ENCODE measurements at places on chromosomes 12 and 14.

GRCh38 chr12:63941166-63941800 lies 96.8 kb downstream of the SRGAP1 start:
- DNase-seq, result peak; percentile 54

DNA sequence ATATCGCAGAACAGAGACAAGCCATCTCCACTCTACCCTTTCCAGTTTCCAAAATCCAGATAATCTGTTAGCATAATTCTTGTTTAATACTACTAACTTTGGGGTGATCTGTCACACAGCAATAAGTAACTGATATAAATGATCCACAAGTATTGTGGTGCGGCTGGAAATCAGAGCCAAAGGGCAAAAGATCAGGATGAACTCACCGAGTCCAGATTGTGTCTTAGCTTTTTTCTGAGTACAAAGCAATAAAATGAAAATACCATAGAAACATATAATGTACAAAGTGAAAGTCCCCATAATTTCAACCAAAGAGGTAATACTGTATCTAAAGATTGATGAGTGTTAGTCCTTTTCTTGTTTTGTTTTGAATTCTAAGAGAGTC lies 17.4 kb downstream of the HECTD1 start:
- no peak for DNase-seq

GRCh38 chr12:124837958-124838803 lies 25.5 kb downstream of the SCARB1 start:
- DNase-seq, result peak; percentile 98

DNA sequence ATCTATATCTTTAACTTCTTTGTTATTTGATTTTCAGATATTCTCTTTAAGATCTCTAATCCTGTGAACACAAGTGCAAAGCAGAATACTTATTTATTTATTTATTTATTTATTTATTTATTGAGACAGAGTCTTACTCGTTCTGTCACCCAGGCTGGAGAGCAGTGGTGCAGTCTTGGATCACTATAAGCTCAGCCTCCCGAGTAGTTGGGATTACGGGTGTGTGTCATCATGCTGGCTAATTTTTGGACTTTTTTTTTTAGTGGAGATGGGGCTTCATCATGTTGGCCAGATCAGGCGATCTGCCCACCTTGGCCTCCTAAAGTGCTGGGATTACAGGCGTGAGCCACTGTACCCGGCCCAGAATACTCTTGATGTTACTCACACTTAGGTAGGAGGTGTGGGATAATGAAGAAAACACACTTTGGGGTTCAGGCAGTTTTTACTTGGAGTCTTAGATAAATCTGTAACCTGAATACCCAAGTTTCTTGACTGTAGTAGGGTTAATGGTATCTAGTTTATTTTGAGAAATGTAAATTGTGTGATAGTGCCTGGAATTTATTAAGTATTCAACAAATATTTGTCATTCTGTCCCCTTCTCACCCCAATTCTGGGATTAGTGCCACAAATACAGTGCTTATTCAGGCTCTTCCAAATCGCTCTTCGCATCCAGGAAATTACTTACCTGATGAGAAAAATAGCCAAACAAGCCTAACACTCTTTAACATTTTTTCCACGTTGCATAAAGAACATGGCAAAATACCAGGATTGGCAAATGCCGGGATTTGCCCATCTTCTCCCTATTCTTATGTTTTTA lies 33.0 kb downstream of the METAP2 start:
- DNase-seq, result peak; percentile 29

- DNase-seq, result no peak
Measured at GRCh38 chr12:131210506-131211339, 257.0 kb downstream of the ADGRD1 start.

GRCh38 chr12:62438098-62438692 lies 28.4 kb upstream of the MON2 start:
- peak; percentile 58 for DNase-seq

GRCh38 chr12:79206871-79207270 lies 342.3 kb downstream of the SYT1 start:
- DNase-seq, result no peak

GRCh38 chr14:88323523-88324199 lies 592 bp upstream of the KCNK10 start:
- no peak for DNase-seq

DNA sequence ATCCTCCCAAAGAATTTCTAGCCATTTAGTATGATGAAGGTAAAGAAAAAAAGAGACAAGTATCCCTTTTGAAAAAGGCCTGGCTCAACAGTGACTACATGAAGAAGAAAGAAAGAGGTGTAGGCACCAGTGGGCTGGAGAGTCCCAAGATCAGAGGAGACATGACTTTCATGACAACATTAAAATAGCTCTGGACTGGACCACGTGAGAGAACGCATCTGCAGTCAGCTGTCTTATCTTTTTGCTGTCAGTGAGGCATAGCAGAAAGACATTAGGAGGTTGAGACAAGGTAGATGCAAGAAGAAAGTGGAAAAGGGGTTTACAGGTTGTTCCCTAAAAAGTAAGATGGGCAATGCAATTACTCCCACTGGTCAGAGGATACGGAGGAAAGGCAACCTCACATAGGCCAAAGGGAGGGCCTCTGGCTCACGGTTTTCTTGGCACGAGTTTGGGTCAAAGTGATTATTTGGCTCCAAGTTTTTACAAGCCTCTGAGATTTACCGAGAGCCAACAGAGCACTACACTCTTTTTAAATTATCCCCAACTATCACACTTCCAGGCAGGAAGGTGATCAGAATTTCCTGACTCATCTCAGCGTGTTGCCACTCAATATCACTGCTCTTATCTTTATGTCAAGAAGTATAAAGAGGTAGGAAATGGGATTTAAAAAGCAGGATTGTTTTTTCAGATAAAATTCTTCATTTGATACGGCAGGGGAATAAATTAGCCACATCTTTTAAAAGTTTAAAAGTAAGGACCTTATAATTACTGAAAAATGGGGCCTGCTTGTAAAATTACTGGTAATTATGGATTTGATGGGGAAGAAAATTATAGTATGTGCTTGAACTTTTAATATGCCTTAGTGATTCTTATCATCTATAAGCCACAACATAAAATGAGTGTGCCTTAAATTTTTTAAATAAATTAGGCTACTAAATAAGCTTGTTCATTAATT lies 29.2 kb downstream of the TMTC1 start:
- DNase-seq, result no peak

DNA sequence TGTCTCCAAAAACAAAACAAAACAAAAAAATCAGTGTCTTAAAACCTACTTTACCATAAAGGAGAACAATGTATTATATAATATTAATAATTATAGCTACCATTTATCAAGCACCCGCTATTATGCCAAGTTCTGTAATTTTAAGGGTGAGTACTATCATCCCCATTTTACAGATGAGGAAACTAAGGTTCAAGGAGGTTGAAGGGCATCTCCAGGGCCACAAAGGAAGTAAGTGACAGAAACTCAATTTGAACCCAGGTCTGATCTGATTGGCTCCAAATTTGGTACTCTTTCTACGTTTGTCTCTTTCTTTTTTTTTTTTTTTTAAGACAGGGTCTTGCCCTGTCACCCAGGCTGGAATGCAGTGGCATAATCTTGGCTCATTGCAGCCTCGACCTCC lies 115.4 kb downstream of the BCAT1 start:
- no peak for DNase-seq

GRCh38 chr14:94079891-94080620 lies 946 bp downstream of the DDX24 start:
- DNase-seq, result peak; percentile 58

DNA sequence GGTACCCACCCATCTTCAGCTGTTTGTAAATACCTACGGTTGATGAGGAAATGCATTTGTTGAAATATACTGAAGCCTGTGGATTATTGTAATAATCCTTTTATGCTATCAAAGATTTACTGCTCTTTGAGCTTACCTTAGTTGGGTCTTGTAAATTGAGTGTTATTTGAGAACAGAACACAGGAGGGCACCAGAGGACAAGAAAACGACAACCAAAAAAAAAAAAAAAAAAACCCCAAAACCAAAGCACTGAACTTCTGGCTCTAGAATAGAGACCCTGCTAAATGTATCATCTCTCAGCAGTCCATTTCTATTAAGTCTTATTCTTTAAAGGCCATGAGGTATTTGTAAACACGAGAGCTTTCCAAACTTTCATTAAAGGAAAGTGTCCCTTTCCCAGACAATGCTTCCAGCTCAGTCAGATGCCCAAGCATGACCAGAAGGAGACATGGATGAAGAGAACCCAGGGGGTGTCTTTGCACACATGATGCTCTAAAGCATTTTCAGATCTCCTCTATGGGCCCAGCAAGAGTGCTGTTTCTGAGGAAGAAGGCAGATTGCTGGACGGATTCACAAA lies 763.9 kb downstream of the NRXN3 start:
- DNase-seq, result peak; percentile 57

GRCh38 chr14:105476097-105476830 lies 1.6 kb downstream of the CRIP2 start:
- DNase-seq, result no peak

DNA sequence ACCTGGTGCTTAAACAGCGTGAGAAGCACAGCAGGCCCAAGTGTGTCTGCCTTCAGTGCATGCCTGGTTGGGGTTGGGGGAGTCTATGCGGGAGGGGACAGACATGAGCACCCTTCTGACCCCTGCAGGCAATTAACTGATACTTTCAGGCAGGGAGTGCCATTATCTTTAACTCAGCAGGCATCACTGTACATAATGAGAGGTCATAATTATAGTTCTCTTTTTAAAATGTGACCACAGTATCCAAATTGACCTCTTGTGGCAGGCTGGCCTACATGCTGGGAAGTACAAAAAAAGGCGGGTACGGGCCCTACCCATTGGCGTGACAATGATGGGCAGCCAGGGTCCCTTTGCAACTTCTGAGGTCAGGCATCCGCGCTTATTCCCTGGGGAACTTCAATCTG lies 209.1 kb downstream of the FOXN3 start:
- DNase-seq, result no peak

DNA sequence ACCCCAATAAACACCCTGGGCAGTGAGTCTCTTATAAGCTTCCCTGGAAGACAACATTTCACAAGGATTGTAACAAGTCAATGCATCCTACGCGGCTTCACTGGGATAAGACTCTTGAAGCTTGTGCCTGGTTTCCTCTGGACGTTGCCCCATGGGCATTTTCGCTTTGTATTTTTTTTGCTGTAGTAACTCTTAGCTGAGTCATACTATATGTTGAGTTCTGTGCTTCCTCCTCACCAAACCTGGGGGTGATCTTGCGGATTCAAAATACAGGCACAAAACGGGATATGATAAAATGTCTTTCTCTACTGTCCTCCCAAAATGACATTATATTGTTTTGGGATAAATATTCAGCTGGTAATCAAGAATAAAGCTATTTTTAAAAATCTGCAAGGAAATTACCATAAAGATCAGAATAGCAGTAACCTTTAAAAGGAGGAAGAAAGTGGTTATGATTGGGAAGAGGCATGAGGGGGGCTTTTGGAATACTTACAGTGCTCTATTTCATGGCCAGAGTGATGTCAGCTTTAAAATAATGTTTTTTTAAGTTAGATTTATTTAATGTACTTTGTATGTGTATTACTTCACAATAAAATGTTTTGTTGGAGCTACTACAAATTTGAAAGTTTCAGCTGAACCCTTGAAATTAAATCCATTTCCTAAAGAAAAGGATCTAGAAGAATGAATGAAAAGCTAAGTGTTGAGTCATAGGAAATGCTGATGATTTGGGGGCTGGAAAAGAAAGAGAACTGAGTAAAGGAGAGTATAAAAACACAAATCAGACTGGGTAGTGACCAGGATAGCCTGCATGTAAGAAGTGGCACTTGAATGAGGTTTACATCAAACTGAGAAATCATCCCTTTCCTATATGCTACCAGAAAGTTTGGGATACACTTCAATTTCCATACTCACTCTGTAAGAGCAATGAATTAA lies 14.7 kb downstream of the BTBD7 start:
- no peak for DNase-seq

GRCh38 chr12:21144309-21144708 lies 13.3 kb downstream of the SLCO1B1 start:
- DNase-seq, result no peak

DNA sequence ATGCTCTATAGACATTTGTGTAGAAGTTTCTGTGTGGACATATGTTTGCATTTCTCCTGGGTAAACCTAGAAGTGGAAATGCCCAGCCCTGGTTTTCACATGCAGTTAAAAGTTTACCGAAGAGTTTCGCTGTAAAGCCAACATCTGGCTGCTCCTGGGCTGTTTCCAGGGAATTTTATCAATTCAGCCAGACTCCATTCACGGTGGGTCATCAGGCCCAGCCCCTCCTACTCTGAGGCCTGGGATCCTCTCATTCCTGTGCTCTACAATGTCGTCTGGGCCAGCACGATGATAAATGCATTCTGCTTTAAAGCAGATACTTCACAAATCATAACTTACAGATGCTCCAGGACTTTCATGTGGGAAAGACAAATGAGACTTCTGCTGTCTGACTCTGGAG lies 7.1 kb downstream of the NUAK1 start:
- DNase-seq, result no peak

DNA sequence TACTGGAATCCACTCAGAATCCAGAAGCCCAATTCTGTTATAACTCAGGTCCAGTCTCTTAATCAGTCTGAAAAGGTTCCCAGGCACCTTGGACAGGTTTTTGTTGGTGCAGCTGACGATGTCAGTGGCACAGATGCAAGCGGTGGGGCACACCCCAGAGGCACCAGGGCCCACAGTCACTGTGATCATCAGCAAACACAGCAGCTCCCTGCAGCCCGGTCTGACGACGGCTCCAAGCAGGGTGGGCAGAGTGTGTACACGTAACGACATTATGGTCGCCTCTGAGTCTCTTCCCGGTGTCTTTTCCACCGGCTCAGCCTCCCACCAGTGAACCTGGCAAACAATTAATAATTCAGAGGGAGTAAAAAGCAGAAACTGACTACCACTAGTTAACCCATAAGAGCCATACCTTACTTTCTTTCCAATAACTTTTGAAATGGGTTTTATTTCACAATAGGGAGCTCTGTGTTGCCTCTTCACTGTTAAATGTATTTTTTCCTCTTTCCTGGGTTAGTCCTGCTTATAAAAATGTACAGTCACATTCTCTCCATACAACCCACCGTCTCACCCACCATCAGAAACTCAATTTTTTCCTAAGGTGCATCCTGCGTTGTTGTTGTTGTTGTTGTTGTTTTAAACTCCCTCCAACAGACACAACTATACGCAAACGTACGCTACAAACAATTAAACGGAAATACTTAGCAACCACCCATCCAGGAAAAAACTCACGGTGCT lies 521 bp upstream of the PCED1B start:
- DNase-seq, result no peak

GRCh38 chr14:81169267-81169666 lies 51.5 kb downstream of the GTF2A1 start:
- DNase-seq, result no peak

DNA sequence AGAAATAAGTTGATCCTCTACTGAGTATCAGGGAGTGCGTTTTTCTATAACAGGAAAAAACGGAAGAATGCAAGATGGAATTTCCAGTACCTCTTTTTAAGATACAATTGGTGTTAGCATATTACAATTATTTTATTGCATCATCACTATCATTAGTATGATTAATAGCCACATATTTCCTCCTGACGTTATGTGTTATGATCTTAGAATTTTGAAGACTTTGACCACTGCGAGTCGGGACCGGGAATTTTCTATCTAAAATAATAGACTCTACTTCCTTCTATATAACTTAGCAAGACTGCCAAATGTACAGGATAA lies 679 bp upstream of the SAV1 start:
- DNase-seq, result no peak

- DNase-seq, result no peak
Measured at GRCh38 chr14:89392181-89392580, 24.9 kb downstream of the FOXN3 start.

All from G401 (cell line).